ENCODE measurements at places on chromosomes 13 and 19. TPM values are rescaled to one million over a fixed set of nuclear protein-coding genes. Genes with fewer than 3 reads are reported as not detected.

- no peak for DNase-seq
Measured at GRCh38 chr19:27718234-27718633, 1494.7 kb downstream of the UQCRFS1 start.

- DNase-seq: no peak
Measured at GRCh38 chr19:53600217-53600616, 31.6 kb upstream of the DPRX start.

- DNase-seq: no peak
Measured at GRCh38 chr13:110850840-110851239, 64.0 kb downstream of the ANKRD10 start.

- peak; percentile 95 for DNase-seq
Measured at GRCh38 chr13:39876258-39876657, 220.8 kb downstream of the COG6 start.

GRCh38 chr13:19646063-19646462 is 12.6 kb downstream of the MPHOSPH8 start:
- DNase-seq: no peak

ACER1 gene
- not detected for total RNA-seq

FAM124A gene
- not detected for total RNA-seq

REXO1 gene
- total RNA-seq: 9.0 TPM

FXYD3 gene
- total RNA-seq: not detected

All from LHCN-M2 (cell line).